Activated B cell treated with CpG ODN at 0.5 μM for 24 hours (primary cell): ENCODE measurements at places on chromosomes 13 and 19.

- no peak for DNase-seq
- H3K4me1 ChIP-seq: peaks cover 6% of the 10 kb centered on the region
- H3K36me3 ChIP-seq: no peaks in the 10 kb centered on the region
- H3K4me3 ChIP-seq: no peak overlapping the region
- peaks cover 26% of the 10 kb centered on the region for H3K27me3 ChIP-seq
Observed at GRCh38 chr13:112934078-112934477, 34.9 kb upstream of the MCF2L start.

GRCh38 chr13:37645181-37645740 lies 46.7 kb upstream of the POSTN start:
- no peaks in the 10 kb centered on the region for H3K27me3 ChIP-seq
- H3K27ac ChIP-seq: no peak overlapping the region
- no peaks in the 10 kb centered on the region for H3K36me3 ChIP-seq
- H3K4me3 ChIP-seq: no peak overlapping the region
- H3K4me1 ChIP-seq: no peaks in the 10 kb centered on the region
- DNase-seq: no peak

GRCh38 chr19:51372649-51373504 lies at the start of gene NKG7:
NKG7 (minus strand) TSS chr19:51372654; CDS start chr19:51372535, 119 bp downstream.
- peak within 1 kb of the TSS; percentile 47 for H3K27ac ChIP-seq
- no peak for DNase-seq
- H3K4me3 ChIP-seq: no peak within 1 kb of the TSS
- no peaks in the 10 kb centered on the region for H3K36me3 ChIP-seq

- no peak for DNase-seq
- H3K27ac ChIP-seq: peak overlapping the region; percentile 86
- H3K36me3 ChIP-seq: peaks cover 13% of the 10 kb centered on the region
- peak overlapping the region; percentile 89 for H3K4me3 ChIP-seq
- peaks cover 42% of the 10 kb centered on the region for H3K4me1 ChIP-seq
- no peaks in the 10 kb centered on the region for H3K27me3 ChIP-seq
Observed at GRCh38 chr19:912181-913079, 589 bp downstream of the R3HDM4 start.

GRCh38 chr19:31220540-31220939 lies 128.7 kb downstream of the TSHZ3 start:
- DNase-seq: no peak
- H3K27ac ChIP-seq: no peak overlapping the region
- no peaks in the 10 kb centered on the region for H3K4me1 ChIP-seq
- no peaks in the 10 kb centered on the region for H3K36me3 ChIP-seq

DNA sequence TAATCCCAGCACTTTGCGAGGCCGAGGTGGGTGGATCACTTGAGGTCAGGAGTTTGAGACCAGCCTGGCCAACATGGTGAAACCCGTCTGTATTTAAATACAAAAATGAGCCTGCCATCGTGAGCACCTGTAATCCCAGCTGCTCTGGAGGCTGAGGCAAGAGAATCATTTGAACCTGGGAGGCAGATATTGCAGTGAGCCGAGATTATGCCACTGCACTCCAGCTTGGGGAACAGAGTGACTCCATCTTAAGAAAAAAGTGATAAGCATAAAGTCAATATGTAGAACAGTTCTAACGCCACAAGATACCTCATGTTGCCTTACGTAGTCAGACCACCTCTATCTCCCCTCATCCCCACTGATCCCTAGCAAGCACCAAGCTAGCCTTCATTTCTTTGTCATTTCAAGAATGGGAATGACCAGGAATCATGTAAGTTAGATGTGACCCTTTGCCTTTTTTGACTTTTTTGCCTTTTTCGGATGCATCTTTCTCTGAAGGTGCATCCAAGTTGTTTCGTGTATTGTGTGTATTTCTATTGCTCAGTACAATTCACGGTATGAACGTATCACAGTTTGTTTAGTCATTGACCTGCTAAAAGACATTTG lies 6.4 kb downstream of the RPL21 start:
- H3K4me3 ChIP-seq: no peak overlapping the region
- H3K27me3 ChIP-seq: no peaks in the 10 kb centered on the region
- peak overlapping the region; percentile 50 for H3K27ac ChIP-seq
- H3K4me1 ChIP-seq: peaks cover 71% of the 10 kb centered on the region
- no peak for DNase-seq

DNA sequence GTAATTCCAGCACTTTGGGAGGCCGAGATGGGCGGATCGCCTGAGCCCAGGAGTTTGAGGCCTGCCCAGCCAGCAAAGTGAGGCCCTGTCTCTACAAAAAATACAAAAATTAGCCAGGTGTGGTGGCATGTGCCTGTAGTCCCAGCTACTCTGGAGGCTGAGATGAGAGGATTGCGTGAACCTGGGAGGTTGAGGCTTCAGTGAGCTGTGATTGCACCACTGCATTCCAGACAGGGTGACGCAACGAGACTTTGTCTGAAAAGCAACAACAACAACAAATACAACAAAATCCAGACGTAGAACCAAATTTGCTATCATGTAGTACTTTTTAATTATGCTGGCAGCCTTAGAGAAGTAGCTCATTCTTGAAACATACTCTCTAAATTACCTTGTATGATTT lies 277.1 kb downstream of the KLF5 start:
- no peak for DNase-seq
- H3K4me3 ChIP-seq: no peak overlapping the region
- no peaks in the 10 kb centered on the region for H3K27me3 ChIP-seq
- H3K4me1 ChIP-seq: no peaks in the 10 kb centered on the region

DNA sequence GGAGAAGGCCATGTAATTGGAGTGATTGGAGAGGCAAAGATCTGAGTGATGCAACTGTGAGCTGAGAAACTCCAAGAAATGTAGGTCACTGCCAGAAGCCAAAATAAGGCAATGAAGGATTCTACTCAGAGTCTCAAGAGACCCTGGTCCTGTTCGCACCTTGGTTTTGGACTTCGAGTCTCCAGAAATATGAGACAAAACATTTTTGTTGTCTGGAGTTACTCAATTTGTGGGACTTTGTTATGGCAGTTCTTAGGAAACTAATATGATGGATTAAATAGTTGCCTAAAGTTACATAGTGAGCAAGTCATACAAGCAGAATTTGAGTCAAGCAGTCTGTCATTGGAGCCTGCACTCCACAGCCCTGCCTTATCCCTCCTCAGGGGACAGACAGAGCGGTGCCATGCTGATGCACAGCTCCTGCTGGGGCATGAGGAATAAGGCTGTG lies 104.2 kb downstream of the ITGBL1 start:
- H3K4me1 ChIP-seq: no peaks in the 10 kb centered on the region
- no peaks in the 10 kb centered on the region for H3K36me3 ChIP-seq
- no peak overlapping the region for H3K4me3 ChIP-seq
- no peak overlapping the region for H3K27ac ChIP-seq
- DNase-seq: no peak

- H3K36me3 ChIP-seq: peaks cover 54% of the 10 kb centered on the region
- no peak overlapping the region for H3K4me3 ChIP-seq
- peaks cover 17% of the 10 kb centered on the region for H3K4me1 ChIP-seq
- H3K27me3 ChIP-seq: no peaks in the 10 kb centered on the region
- H3K27ac ChIP-seq: no peak overlapping the region
- no peak for DNase-seq
Observed at GRCh38 chr19:27776020-27776419, 1436.9 kb downstream of the UQCRFS1 start.

DNA sequence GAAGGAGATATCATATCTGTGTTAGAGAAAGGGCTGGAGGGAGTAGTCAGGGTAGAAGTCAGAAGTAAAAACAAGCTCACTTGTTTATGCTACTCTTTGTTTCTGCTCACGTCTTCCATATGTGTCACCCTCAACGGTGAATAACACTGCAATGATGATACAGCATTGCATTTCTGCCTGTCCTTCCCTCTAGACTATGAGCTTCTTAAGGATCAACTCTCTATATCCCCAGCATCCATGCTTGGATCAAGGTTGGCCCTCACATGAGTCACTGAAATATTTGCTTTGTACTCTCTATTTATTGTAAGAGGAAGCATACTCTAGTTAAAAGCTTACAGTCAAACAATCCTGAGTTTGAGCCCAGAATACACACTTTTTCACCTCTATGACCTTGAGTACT lies 406.0 kb downstream of the RFC3 start:
- no peak overlapping the region for H3K27ac ChIP-seq
- H3K4me1 ChIP-seq: no peaks in the 10 kb centered on the region
- no peak overlapping the region for H3K4me3 ChIP-seq
- no peaks in the 10 kb centered on the region for H3K36me3 ChIP-seq

DNA sequence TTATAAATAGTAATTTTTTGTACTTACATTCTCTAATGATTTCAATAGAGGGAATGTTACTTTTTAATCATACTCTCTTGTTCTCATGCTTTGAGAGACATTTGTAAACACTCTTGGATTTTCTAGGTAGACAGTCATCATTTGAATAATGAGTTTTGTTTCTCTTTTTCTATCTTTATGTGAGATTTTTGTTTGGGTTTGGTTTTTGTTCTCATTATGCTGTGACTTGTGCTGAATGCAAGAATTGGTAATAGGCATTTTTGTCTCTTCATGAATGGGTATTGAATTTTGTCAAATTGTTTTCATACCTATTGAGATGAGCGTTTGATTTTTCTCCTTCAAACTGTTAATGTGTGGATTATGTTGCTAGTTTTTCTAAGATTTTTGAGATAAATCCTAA lies 56.8 kb upstream of the GPR183 start:
- peaks cover 90% of the 10 kb centered on the region for H3K4me1 ChIP-seq
- peak overlapping the region; percentile 71 for H3K27ac ChIP-seq
- H3K27me3 ChIP-seq: no peaks in the 10 kb centered on the region
- H3K36me3 ChIP-seq: peaks cover 30% of the 10 kb centered on the region

DNA sequence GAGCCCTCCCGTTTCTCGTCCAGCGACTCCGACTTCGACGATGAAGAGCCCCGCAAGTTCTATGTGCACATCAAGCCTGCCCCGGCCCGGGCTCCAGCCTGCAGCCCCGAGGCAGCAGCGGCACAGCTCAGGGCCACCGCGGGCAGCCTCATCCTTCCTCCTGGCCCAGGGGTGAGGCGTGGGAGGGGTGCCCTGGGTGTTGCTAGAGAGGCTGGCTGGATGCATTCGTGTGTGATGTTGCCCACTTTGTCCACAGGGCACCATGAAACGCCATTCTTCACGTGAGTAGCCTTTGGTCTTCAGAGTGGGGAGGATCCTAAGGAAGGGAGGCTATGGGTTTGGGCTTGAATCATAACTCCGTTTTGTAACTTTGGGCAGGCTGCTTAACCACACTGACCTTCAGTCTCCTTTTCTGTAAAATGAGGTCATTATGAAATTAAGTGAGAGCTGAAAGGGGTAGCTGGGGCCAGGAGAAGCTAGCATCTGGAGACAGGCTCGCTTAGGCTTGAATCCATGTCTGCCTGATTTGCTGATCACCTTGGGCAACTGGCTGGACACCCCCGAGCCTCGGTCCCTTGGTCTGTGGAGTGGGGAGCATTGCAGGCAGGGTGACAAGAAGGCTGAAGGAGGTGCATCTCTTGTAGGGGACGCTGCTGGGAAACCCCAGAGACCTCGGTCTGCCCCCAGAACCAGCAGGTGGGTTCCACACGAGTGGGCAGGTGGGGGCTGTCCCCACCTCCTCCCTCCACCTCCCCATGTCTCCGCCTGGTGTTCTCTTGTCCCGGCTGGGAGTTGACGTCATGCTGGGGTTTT lies 18.7 kb upstream of the B3GNT3 start:
- peak overlapping the region; percentile 82 for H3K4me3 ChIP-seq
- DNase-seq: peak; percentile 78

- no peaks in the 10 kb centered on the region for H3K4me1 ChIP-seq
- H3K27ac ChIP-seq: no peak overlapping the region
- no peak overlapping the region for H3K4me3 ChIP-seq
- H3K27me3 ChIP-seq: peaks cover 5% of the 10 kb centered on the region
- H3K36me3 ChIP-seq: no peaks in the 10 kb centered on the region
Observed at GRCh38 chr13:111392486-111392885, 72.0 kb downstream of the TEX29 start.

DNA sequence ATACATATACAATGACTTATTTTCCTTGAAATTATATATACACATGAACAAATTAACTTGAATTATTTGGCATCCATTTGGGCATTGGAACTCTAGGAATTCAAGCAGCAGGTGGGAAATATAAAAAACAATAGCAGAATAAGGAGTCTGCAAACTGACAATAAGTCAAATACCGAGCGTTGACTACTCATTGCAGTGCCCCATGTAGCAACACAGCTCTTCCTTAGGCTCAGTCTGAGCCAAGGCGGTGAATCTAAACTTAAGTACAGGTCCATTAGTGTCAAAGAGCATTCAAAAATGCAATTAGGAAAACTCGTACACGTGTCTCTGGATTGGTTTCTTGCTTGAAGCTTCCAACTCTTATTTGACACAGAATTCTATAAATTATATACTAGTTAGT lies 462.5 kb upstream of the KLF12 start:
- no peaks in the 10 kb centered on the region for H3K36me3 ChIP-seq
- no peak overlapping the region for H3K4me3 ChIP-seq
- H3K27me3 ChIP-seq: no peaks in the 10 kb centered on the region
- no peak overlapping the region for H3K27ac ChIP-seq
- no peaks in the 10 kb centered on the region for H3K4me1 ChIP-seq

GRCh38 chr13:108775597-108775996 lies 146.2 kb downstream of the MYO16 start:
- no peaks in the 10 kb centered on the region for H3K4me1 ChIP-seq
- H3K27ac ChIP-seq: no peak overlapping the region
- no peaks in the 10 kb centered on the region for H3K27me3 ChIP-seq
- H3K4me3 ChIP-seq: no peak overlapping the region
- no peak for DNase-seq

- H3K27ac ChIP-seq: no peak overlapping the region
- H3K36me3 ChIP-seq: peaks cover 23% of the 10 kb centered on the region
Observed at GRCh38 chr19:36963280-36963679, 47.1 kb downstream of the ZNF568 start.

GRCh38 chr13:30923418-30923817 lies 9.0 kb upstream of the TEX26 start:
- H3K36me3 ChIP-seq: no peaks in the 10 kb centered on the region
- H3K27me3 ChIP-seq: peaks cover 13% of the 10 kb centered on the region
- H3K27ac ChIP-seq: no peak overlapping the region
- no peaks in the 10 kb centered on the region for H3K4me1 ChIP-seq

GRCh38 chr19:9078651-9079050 lies 8.2 kb upstream of the OR1M1 start:
- no peaks in the 10 kb centered on the region for H3K36me3 ChIP-seq
- no peaks in the 10 kb centered on the region for H3K4me1 ChIP-seq
- H3K4me3 ChIP-seq: no peak overlapping the region
- DNase-seq: no peak
- H3K27ac ChIP-seq: no peak overlapping the region

DNA sequence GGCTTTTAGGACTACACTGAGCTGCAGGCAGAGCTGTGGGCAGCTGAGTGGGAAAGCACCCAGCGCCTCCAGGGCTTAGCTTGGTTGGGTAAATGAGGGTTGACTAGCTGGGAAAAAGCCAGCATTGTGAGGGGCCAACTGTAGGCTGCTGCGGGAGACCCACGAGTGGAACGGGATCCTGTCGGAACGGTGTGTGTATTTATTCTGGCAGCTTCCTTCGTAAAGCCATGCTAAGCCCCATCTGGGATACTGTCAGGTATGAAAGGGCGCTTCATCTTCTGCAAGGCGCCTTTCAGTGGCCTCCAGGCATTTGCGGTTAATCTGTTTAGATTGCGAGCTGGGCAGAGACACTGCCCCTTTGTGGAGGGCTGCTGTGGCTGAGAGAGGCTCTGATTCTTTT lies 39.5 kb upstream of the CNMD start:
- H3K36me3 ChIP-seq: no peaks in the 10 kb centered on the region
- H3K27ac ChIP-seq: no peak overlapping the region
- no peak for DNase-seq
- H3K4me3 ChIP-seq: no peak overlapping the region
